Common myeloid progenitor, CD34-positive (primary cell): ENCODE measurements at places on chromosomes 13 and 19.

- DNase-seq, result no peak
Measured at GRCh38 chr13:52447354-52447753, 3.1 kb downstream of the VPS36 start.

DNA sequence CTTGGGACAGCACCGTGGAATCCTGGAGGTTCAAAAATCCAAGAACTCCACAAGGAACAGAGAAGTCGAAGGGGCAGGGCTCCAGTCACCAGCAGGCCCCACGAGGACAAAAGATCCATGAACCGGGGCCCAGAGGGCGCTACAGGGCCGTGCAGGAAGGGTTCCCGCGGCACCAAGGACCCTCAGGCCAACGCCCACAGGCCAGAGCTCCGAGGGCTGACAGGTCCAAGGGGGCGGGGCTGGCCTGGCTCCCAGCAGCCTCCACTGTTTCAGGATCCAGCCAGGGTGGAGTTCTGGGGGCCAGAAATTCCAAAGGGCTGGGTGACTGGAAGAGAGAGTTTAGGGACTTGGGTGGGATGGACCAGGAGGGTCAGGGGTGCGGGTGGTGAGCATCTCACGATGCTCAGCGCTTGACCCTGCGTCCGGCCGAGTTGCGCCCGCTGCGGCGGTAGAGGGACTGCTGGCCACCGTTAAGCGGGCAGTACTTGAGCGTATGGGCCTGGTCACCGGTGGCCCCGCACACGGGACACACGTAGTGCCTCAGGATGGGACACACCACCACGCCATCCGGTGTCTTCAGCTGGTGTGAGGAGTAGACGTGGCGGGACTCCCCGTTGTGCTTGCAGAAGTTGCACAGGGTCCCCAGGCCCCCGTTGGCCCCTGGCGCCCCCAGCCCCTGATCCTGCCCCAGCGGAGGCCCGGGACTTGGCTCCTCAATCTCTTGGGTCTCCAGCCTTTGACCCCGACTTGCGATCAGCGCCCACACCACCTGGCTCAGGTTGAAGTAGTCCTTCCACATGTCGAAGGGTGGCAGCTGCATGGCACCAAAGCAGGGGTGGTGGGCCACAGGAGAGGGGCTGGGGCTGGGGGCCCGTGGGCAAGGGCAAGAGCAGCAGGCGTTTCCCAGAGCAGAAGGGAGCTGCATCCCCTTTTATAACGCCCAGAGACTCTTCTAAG lies at the start of gene NANOS2:
TSS of gene NANOS2 (minus strand) at position 905 of the 957 bp plus-strand sequence. CDS start at position 820, 85 bp downstream.
- DNase-seq, result peak; percentile 23

DNA sequence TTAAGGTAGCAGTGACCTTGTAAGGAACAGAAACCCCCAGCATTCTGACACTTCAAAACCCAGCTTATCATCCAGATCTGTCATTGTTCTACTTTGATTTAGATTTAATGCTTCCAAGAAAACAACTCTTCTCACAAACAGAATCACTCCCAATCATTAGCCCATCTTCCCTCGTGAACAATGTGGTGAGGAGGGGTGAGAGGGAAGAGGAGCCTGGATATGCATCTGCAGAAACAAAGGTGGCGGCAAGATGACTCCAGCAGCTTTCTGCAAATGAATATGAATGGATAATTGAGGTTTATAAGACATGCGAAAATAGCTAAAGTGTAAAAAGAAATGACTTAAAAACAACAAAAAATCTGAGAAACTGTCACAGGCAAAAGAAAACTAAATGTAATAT lies 859.9 kb upstream of the SLC10A2 start:
- DNase-seq, result no peak

DNA sequence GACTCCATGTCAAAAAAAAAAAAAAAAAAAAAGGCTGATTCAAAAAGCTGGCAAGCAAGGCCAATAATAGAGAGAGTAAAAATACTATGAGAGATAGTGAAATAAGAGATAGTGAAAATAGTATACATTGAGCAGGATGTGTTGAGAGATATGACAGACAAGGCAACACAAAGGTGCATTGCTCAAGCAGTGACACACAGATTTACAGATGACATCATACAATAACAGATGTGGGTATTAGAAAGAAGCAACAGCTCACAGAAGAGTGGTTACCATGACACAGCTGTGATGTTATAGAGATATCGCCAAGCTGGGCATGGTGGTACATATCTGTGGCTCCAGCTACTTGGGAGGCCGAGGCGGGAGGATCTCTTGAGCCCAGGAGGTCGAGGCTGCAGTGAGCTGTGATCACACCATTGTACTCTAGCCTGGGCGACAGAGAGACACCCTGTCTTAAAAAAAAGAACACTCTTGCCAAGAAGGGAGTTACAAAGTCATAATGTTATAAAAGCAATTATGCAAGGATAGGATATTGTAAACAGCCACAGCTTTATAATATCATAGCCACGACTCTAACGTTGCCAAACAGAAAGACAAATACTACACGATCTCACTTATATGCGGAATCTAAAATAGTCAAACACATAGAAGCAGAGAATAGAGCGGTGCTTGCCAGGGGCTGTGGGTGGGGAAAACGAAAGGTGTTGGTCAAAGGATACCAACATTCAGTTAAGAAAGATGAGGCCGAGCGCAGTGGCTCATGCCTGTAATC lies 10.3 kb downstream of the TNFSF9 start:
- no peak for DNase-seq

GRCh38 chr13:80161219-80161618 lies 179.7 kb downstream of the SPRY2 start:
- DNase-seq, result peak; percentile 41

GRCh38 chr13:69619651-69620050 lies 488.0 kb upstream of the ATXN8OS start:
- no peak for DNase-seq

- no peak for DNase-seq
Measured at GRCh38 chr19:30479231-30479630, 107.0 kb downstream of the ZNF536 start.
